ENCODE measurements at places on chromosomes 6 and 20. TPM values are rescaled to one million over a fixed set of nuclear protein-coding genes. Genes with fewer than 3 reads are reported as not detected.

FAM217A gene
- not detected for total RNA-seq

GRCh38 chr6:8195714-8196102 is 93.4 kb upstream of the EEF1E1 start:
- H3K36me3 ChIP-seq = no peaks in the 10 kb centered on the region
- DNase-seq = no peak
- no peak overlapping the region for H3K4me3 ChIP-seq
- H3K27ac ChIP-seq = no peak overlapping the region
- no peaks in the 10 kb centered on the region for H3K4me1 ChIP-seq
- peaks cover 5% of the 10 kb centered on the region for H3K27me3 ChIP-seq

SIM1 gene
- not detected for total RNA-seq

DNA sequence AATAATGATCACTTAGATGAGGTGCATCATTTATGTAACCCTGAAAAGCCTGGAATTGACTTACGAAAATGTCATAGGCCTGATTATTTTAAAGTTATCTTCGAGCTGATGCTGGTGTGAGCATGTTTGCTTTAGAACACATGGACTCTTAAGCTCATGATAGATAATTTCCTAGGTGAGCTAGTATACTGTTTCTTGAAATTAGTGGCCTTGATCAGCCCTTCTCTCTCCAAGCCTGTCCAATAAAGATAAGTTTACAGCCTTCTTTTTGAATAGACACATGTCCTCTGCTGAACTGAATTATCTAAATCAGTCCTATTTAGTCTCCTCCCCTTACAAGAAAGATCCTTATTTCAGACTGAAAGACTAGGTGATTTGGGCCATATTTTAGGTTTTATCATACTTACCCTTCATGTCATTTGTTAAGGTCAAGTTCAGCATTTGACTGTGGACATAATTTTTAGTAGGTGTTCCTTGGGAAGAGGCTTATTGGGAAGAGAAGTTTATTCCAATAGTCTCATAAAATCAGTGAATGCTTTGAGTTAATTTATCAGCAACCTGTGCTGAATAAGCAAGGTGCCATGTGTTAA is 15.3 kb downstream of the FOXO3 start:
- H3K4me1 ChIP-seq = peaks cover 26% of the 10 kb centered on the region
- DNase-seq = no peak
- no peak overlapping the region for H3K27ac ChIP-seq
- no peak overlapping the region for H3K4me3 ChIP-seq
- no peaks in the 10 kb centered on the region for H3K27me3 ChIP-seq
- H3K36me3 ChIP-seq = peaks cover 29% of the 10 kb centered on the region

GRCh38 chr6:133774356-133774755 is 114.6 kb upstream of the TCF21 start:
- H3K27ac ChIP-seq = no peak overlapping the region
- H3K36me3 ChIP-seq = no peaks in the 10 kb centered on the region
- DNase-seq = no peak
- no peak overlapping the region for H3K4me3 ChIP-seq

CDS2 gene
- 56.2 TPM for total RNA-seq

- peak overlapping the region; percentile 95 for H3K27ac ChIP-seq
- peaks cover 8% of the 10 kb centered on the region for H3K27me3 ChIP-seq
- peak overlapping the region; percentile 88 for H3K4me3 ChIP-seq
- peaks cover 39% of the 10 kb centered on the region for H3K4me1 ChIP-seq
Observed at GRCh38 chr20:58389324-58389967, 417 bp downstream of the VAPB start.

Measured in activated CD8-positive, alpha-beta T cell treated with anti-CD3 and anti-CD28 coated beads, Interleukin-2, amount 10 ng/mL, durations not matched to agents 7 days and 5 days (primary cell).